ENCODE measurements at places on chromosomes 2 and 18. TPM values are rescaled to one million over a fixed set of nuclear protein-coding genes. Genes with fewer than 3 reads are reported as not detected.

The HOXD4 gene
- total RNA-seq = 0.67 TPM

The SIX2 gene
- 0.11 TPM for total RNA-seq

GRCh38 chr18:44041961-44042360 is 638.7 kb upstream of the SETBP1 start:
- no peaks in the 10 kb centered on the region for H3K36me3 ChIP-seq
- H3K4me1 ChIP-seq = peaks cover 14% of the 10 kb centered on the region
- DNase-seq = no peak
- peaks cover 13% of the 10 kb centered on the region for H3K27me3 ChIP-seq
- H3K27ac ChIP-seq = no peak overlapping the region

- no peaks in the 10 kb centered on the region for H3K4me1 ChIP-seq
- no peak overlapping the region for H3K4me3 ChIP-seq
- no peak overlapping the region for H3K27ac ChIP-seq
- H3K36me3 ChIP-seq = no peaks in the 10 kb centered on the region
- peaks cover 17% of the 10 kb centered on the region for H3K27me3 ChIP-seq
These were observed 291.4 kb upstream of the SALL3 start for GRCh38 chr18:78688249-78688648.

GRCh38 chr2:121575800-121576199 is 45.1 kb downstream of the RNU4ATAC start:
- H3K4me1 ChIP-seq = peaks cover 6% of the 10 kb centered on the region
- H3K27ac ChIP-seq = no peak overlapping the region
- H3K36me3 ChIP-seq = peaks cover 6% of the 10 kb centered on the region
- H3K4me3 ChIP-seq = no peak overlapping the region
- H3K27me3 ChIP-seq = no peaks in the 10 kb centered on the region
- no peak for DNase-seq

The MROH2A gene
- total RNA-seq = not detected

All from mesothelial cell of epicardium (in vitro differentiated cells).